ENCODE measurements at places on chromosomes 7 and 10.

DNA sequence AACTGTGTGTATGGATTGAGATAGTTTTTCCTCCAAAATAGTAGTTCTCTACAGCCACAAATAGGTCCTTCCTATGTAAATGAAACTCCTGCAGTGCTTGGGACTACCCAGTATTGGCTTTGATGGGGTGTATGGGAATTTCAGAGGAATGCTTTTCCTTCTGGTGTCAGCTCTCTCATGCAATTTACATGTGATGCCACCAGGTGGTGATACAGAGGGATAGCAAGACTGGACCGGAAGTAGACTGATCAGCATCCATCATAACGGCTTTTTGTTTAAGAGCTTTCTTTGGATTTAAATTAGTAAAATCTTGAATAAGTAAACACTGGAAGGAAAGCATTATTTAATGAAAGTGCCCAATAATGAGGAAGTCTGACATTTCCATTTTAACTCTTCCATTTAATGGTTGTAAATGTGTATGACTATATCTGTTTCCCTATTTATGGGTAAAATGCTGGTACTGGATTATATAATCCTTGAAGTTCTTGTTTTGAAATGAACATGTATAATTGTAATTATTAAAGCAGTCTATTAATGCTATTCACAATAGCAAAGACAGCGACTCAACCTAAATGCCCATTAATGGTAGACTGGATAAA lies 22.7 kb downstream of the DYNC1I1 start:
- DNase-seq: peak; percentile 52

DNA sequence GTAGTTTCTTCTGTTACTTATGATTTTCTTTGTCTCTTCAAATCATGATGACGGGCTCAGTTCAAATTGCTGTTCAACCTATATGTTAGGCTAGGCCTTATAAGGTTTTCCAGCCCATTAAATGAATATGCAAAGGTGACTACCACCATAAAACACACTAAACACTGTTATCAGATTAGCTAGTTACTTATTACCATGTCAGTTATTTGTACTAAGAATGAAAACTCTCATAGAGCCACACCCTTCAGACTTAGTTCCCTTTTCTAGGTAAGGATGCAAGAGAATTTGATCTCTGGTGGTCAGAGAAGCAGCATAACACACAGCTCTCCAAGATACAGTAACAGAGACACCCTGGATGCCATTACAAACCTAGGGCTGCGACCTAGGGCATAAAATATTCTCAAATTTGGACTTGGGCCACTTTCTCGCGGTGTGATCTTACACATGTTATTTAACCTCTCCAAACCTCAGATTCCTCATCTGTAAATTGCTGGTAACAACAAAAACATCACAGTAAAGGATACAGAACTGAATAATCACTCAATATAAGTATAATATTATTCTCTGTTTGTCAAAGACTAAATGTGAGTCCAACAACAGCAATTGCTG lies 35.6 kb downstream of the ANKMY2 start:
- DNase-seq: no peak

- DNase-seq: peak; percentile 49
Measured at GRCh38 chr7:23530405-23530804, 1.4 kb downstream of the TRA2A start.

- DNase-seq: no peak
Measured at GRCh38 chr7:86747698-86748097, 104.0 kb downstream of the GRM3 start.

DNA sequence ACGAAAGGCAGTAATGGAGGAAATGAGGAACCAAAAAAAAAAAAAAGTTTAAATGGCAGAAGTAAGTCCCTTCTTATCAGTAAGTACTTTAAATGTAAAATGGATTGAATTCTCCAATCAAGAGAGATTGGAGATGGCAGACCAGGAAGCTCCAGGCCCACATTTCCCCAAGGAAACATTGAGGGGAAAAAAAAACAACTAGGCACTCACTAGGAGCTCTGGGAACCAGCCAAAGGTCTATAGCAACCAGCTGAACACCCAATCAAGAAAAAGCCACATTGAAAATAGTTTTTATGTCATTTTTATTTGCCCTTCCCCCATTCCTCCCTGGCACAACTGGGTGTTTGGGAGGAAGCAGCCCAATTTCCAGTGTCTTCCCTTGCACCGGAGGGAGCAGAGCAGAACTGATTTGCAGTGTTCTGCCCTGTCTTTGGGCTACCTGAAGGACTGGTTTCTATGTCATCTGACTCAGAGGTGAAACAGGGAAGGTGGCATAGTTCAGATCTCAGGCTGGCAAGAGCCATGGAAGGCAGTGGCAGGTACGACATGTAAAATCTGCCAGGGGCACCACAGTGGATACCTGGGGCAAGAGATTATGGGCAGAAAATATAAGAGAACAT lies 121.9 kb downstream of the SMURF1 start:
- DNase-seq: no peak

GRCh38 chr10:91309711-91310110 lies 89.2 kb downstream of the PCGF5 start:
- no peak for DNase-seq

GRCh38 chr10:77692782-77693181 lies 55.2 kb upstream of the KCNMA1 start:
- DNase-seq: no peak

GRCh38 chr10:101134299-101135127 lies 3.4 kb downstream of the TLX1 start:
- DNase-seq: no peak

DNA sequence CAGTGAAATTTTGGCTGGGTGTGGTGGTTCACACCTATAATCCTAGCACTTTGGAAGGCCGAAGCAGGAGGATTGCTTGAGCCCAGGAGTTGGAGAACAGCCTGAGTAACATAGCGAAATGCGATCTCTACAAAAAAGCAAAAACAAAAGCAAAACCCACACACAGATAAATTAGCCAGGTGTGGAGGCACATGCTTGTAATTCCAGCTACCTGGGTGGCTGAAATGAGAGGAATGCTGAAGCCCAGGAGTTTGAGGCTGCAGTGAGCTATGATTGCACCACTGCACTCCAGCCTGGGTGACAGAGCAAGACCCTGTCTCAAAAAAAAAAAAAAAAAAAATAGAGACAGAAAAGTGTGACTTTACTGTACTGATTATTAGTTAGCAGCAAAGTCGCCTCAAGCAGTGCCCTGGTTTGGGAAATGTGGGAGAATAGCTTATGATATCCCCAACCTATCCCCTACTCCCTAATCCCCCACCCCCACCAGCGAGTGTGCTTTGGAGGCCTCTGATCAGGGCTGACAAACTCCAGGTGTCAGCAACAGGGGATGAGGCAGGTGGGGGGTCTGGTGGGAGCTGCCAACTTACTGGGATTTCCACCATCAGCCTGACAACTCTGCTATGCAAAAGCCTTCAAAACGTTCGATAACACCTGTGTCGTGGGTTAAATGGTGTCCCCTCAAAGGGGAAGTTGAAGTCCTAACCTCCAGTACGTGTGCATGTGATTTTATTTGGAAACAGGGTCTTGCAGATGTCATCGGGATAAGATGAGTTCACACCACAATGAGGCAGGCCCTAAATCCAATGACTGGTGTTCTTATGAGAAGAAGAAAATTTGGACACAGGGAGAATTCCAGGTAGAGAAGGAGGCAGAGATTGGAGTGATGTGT lies 124.7 kb upstream of the SDK1 start:
- DNase-seq: no peak

- DNase-seq: no peak
Measured at GRCh38 chr10:77377034-77377433, 260.6 kb downstream of the KCNMA1 start.

GRCh38 chr7:33721895-33722294 lies 183.4 kb upstream of the BMPER start:
- no peak for DNase-seq

- peak; percentile 44 for DNase-seq
Measured at GRCh38 chr7:107076781-107077698, 32.5 kb downstream of the PRKAR2B start.

- no peak for DNase-seq
Measured at GRCh38 chr10:64594072-64594471, 1072.9 kb downstream of the REEP3 start.
